Activated CD4-positive, alpha-beta T cell treated with anti-CD3 and anti-CD28 coated beads for 36 hours (primary cell): ENCODE measurements at places on chromosomes 1 and 21.

GRCh38 chr1:112237983-112238545 is 157.9 kb upstream of the CTTNBP2NL start:
- no peak for DNase-seq

DNA sequence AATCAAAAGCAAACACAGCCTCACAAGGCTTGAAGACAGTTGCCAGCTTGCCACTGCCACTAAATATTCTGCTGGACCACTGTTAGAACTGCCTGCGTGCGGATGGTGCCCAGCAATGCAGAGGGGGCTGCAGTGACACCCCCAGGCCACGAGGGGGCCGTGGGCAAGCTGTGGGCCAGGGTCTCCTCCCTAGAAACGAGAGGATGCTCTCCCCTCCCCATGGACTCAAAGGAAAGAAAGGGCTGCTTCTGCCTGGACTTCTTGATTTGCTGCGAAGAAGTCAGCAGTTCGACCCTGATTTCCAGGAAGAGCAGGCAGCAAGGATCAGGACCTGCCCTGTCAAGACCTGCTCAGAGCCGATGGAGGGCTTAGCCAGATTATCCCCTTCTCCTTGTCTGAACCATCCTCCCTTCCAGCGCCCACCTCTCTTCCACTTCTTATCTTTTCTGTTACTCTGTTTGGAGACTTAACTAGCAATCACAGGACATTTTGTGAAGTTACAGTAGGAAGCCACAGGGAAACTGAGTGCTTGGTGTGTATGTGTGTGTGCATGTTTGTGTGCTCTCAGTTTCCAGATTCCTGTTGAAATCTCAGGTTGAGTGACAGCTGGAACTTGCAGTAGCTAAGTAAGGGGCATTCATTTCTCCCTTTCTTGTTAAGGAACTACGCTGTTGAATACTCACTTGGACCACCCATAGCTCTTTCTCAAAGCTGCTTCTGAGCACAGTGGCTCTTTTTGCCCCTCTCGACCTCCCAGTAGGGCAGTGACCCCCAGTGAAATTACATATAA is 2.7 kb downstream of the MAN1C1 start:
- peak; percentile 77 for DNase-seq

DNA sequence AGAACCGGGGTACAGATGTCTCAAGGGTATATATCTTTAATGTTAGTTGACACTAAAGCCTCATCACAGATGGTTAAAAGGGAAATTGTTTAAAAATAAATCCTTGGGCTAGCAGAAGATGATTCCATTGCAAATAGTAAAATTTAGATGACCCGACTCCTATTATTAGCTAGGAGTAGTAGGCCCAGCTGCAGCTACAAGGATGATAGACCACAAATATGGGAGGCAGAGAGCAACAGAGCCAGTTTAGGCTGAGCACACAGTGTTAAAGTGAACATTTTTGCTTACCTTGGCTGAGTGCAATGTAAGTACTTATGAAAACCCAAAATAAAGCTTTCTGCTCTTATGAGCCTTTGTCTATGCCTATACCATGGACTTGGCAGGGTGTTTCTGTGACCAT is 100.5 kb upstream of the COL11A1 start:
- no peak for DNase-seq

DNA sequence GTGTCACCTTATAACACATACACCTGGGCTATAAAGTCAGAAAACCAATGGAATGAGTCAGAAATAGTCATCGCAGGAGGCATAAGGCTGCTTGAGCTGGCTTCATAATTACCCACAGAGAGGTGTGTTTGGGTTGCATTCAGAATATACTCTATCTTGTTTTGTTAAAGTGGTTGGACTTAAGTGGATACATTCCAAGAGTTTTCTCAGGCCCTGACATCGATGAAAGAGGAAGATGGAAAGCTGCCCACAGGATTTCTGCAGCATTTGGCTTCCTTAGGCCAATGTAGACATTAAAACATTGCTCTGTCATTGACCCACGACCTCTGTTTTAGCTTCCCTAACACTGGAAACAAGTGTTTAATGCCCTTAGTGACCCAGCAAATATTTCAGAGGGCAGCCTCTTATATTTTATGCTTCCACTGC is 18.6 kb upstream of the BCL10 start:
- no peak for DNase-seq

- peak; percentile 78 for DNase-seq
These were observed 3.9 kb upstream of the PRKCZ start for GRCh38 chr1:2046174-2046917.

DNA sequence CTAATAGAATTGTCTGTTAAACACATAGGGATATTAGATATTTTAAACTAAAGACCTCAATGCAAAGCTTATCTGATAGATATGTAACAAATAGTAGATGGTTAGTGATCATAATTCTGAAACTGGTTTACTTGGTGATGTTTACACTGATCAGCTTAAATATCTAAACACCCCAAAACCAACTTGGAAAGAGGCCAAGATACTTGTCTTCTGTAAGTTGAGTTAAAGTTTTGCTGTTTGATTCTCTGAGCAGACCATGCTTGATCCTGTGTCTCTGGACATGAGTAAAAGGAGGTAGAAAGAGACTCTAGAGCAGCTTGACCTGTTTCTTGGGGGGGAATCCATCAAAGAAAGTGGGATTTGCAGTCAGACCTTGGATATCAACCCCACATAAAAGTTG is 107.5 kb downstream of the NEK7 start:
- DNase-seq: no peak
